SJCRH30 (cell line): ENCODE measurements at places on chromosomes 11 and 22. TPM values are rescaled to one million over a fixed set of nuclear protein-coding genes. Genes with fewer than 3 reads are reported as not detected.

Gene TRIM5
- 10.2 and 10.5 TPM in 2 replicates for total RNA-seq

Gene MS4A4A
- total RNA-seq: not detected in 2 replicates

GRCh38 chr11:130370845-130371590, 56.3 kb upstream of the ZBTB44 start:
- H3K36me3 ChIP-seq: no peaks in the 10 kb centered on the region
- H3K27me3 ChIP-seq: no peaks in the 10 kb centered on the region
- peak; percentile 6 for DNase-seq
- peaks cover 15% of the 10 kb centered on the region; the same call in 1 of the 2 replicates for H3K4me1 ChIP-seq

DNA sequence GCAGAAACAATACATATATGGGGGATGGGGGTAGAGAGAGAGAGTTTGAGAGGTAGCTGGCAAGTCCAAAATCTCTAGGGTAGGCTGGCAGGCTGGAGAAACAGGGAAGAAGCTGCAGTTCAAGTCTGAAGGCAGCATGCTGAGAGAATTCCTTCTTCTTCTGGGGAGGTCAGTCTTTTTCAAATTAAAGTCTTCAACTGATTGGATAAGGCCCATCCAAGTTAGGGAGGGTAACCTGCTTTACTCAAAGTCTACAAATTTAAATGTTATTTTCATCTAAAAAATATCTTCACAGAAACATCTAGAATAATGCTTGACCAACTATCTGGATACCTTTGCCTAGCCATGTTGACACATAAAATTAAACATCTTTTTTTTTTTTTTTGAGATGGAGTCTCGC, 2.9 kb upstream of the TREH start:
- no peak for DNase-seq
- H3K36me3 ChIP-seq: no peaks in the 10 kb centered on the region
- no peak overlapping the region for H3K4me3 ChIP-seq
- no peaks in the 10 kb centered on the region for H3K27me3 ChIP-seq
- H3K4me1 ChIP-seq: no peaks in the 10 kb centered on the region
- no peak overlapping the region for H3K27ac ChIP-seq

Gene CNTF
- total RNA-seq: 1.5 and 1.6 TPM in 2 replicates

DNA sequence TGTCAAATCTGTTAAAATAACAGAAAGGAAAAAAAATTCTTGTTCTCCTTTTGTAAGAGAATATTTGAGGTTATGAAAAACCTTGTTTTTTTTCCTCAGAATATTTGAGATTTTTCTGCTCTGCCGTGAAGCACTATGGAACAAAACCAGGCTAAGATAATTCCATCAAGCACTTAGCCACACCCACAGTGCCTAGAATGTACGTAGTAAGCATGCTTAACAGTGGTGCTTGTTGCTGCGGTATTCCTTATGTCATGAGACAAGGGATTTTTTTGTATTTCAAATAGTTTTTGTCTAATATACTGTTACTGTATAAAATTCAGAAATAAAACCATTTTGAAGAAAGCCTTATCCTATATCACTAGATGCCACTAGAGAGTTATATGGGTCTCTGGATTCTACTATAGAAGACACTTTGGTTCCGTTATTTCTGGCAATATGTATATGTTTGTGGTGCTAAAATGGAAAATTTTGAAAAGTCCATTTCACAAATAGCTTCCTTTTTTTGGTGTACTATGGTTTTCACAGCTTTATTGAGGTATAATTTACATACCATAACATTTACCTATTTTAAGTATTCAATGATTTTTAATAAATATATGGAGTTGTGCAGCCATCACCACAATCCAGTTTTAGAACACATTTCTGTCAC, 23.7 kb downstream of the PDHX start:
- peaks cover 7% of the 10 kb centered on the region; the same call in 1 of the 2 replicates for H3K36me3 ChIP-seq
- H3K4me3 ChIP-seq: no peak overlapping the region
- H3K27me3 ChIP-seq: no peaks in the 10 kb centered on the region

DNA sequence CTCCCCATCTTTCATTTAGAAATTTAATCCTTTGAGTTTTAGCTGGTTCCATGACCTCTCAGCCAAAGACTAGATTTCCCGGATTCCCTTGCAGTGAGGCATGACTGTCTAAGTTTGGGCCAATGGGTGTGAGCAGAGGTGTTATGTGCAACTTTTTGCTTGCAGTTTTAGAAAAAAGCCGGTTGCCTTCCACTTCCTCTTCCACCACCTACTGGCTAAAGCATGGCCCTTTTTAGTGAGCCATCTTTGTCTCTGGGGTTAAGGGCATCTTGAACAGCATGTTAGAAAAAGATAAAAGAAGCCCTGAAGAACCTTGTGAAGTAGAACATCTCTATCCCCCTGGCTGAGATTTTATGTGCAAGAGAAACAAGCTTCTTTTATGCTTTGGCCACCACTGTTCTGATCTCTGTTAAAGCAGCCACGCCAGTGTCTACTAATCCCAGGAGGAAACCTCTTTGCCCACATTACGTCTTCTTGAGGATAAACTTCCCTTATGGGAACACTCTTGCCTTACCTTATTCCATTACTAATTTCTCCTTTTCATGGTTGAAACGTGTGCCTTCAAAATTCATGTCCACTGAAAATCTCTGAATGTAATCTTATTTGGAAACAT, 279.9 kb downstream of the TENM4 start:
- DNase-seq: peak; percentile 25
- no peaks in the 10 kb centered on the region for H3K27me3 ChIP-seq
- no peaks in the 10 kb centered on the region for H3K4me1 ChIP-seq

DNA sequence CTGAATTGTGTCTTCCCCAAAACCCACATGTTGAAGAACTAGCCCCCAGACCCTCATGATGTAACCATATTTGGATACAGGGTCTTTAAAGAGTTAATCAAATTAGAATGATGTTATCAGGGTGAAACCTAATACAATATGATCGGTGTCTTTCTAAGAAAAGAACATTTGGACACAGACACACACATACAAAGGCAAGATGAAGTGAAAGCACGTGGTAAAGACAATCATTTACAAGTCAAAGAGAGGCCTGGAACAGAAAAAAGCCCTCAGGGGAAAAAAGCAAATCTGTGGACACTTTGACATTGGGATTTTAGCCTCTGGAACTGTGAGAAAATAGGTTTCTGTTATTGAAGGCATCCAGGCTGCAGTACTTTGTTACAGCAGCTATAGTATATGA, 733.4 kb downstream of the JRKL start:
- no peaks in the 10 kb centered on the region for H3K36me3 ChIP-seq
- DNase-seq: no peak
- no peak overlapping the region for H3K27ac ChIP-seq

- no peaks in the 10 kb centered on the region for H3K4me1 ChIP-seq
- H3K27ac ChIP-seq: no peak overlapping the region
- H3K36me3 ChIP-seq: no peaks in the 10 kb centered on the region
- no peak overlapping the region for H3K4me3 ChIP-seq
- no peak for DNase-seq
- H3K27me3 ChIP-seq: no peaks in the 10 kb centered on the region
Measured at GRCh38 chr11:22371160-22371559, 33.0 kb downstream of the SLC17A6 start.

Gene APOL5
- not detected in 2 replicates for total RNA-seq

DNA sequence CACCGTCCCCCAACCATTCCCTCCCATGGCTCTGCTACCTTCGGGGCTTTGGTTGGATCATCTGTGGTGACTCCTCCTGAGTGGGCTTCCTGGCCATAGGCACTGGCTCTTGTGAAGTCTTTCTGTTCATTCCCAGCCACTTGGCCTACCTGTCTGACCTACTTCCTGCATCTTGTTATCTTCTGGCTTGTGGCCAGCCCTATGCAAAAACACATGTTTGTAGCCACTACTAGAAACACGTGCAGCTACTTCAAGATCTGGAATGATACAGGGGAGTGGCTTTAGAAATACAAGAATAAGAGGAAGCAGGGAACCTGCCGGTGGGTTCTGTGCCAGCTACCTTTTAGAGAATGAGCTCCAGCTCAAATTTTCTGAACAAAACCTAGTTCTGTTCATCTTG, 20.9 kb downstream of the RCOR2 start:
- H3K27ac ChIP-seq: no peak overlapping the region
- no peak for DNase-seq
- no peaks in the 10 kb centered on the region for H3K4me1 ChIP-seq
- H3K27me3 ChIP-seq: no peaks in the 10 kb centered on the region
- peaks cover 35% of the 10 kb centered on the region for H3K36me3 ChIP-seq

GRCh38 chr22:30602049-30602448, 4.9 kb upstream of the TCN2 start:
- no peak overlapping the region for H3K27ac ChIP-seq
- no peaks in the 10 kb centered on the region for H3K27me3 ChIP-seq
- H3K4me1 ChIP-seq: 0 out of 2 replicates have a peak, but pooled peaks cover 5% of the 10 kb centered on the region
- H3K4me3 ChIP-seq: no peak overlapping the region
- no peaks in the 10 kb centered on the region for H3K36me3 ChIP-seq

- peaks cover 4% of the 10 kb centered on the region for H3K4me1 ChIP-seq
- no peak overlapping the region for H3K4me3 ChIP-seq
- no peak overlapping the region for H3K27ac ChIP-seq
- H3K27me3 ChIP-seq: peaks cover 11% of the 10 kb centered on the region; the same call in 1 of the 2 replicates
- no peak for DNase-seq
Measured at GRCh38 chr11:57571606-57572005, 4.1 kb upstream of the UBE2L6 start.

DNA sequence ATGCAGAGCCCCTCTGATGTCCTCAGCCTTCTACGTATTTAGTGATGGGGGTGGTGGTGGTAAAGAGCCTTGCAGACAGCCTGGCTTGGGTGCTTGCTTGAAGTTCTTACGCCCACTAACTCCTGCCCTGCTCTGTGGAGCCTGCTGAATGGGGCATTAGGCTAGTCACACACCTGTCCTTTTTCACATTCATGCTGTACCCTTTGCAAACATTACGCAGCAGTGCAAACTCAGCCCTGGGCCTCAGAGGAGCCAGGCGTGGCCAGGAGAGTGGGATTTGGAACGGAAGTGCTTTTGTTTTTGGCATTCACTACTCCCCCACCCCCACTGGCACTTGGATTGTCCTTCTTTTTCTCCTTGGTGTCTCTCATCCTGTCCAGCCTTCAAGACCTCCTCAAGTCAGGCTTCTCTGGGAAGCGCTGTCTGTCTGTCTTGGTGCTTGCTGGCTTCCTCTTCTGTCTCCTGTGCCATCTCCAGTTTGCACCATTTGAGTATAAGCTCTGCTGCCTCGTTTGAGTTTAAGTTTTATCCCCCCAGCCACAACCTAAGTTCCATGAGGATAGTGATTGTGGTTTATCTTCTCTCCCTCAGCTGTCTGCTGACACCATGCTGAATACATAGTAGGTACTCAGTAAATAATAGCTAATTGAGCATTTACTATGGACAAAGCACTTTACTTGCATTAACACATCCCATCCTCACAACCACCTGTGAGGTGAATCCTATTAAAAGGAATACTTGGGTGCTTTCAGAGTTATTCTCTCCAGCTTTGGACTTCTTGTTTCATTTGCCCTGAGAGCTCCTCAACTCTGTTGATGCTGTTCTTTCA, 26.7 kb downstream of the ZBTB16 start:
- H3K4me1 ChIP-seq: no peaks in the 10 kb centered on the region
- DNase-seq: no peak
- no peak overlapping the region for H3K27ac ChIP-seq

GRCh38 chr22:45563362-45564040, 60.8 kb downstream of the FBLN1 start:
- no peaks in the 10 kb centered on the region for H3K27me3 ChIP-seq
- no peaks in the 10 kb centered on the region for H3K4me1 ChIP-seq

- DNase-seq: no peak
- H3K27me3 ChIP-seq: no peaks in the 10 kb centered on the region
- H3K4me3 ChIP-seq: no peak overlapping the region
- H3K27ac ChIP-seq: no peak overlapping the region
- no peaks in the 10 kb centered on the region for H3K36me3 ChIP-seq
- no peaks in the 10 kb centered on the region for H3K4me1 ChIP-seq
Measured at GRCh38 chr11:122348659-122349409, 232.8 kb upstream of the BLID start.

Gene ABCC8
- total RNA-seq: not detected in 2 replicates

DNA sequence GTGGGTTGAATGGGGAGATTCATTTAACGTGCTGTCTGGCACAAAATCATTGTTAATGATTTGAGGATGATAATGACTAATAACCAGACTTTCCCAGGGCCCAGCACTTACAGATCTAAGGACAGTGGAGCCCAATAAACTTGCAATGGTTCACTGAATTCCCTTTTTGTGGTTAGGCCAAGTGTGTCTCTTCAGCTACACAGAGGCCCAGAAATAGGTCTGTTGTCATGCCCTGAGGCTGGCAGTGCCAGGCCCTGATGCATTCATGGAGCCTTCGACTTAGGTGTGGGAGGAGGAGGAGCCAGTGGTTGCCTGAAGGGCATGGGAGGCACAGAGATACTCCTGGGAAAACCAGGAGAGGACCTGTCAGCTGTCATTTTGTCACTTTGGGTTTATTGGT, 56.1 kb downstream of the KIAA1671 start:
- H3K4me1 ChIP-seq: no peaks in the 10 kb centered on the region
- no peaks in the 10 kb centered on the region for H3K36me3 ChIP-seq
- H3K4me3 ChIP-seq: no peak overlapping the region
- no peak for DNase-seq
- no peak overlapping the region for H3K27ac ChIP-seq

GRCh38 chr11:102012946-102013345, 34.3 kb upstream of the CFAP300 start:
- no peaks in the 10 kb centered on the region for H3K36me3 ChIP-seq
- H3K27ac ChIP-seq: no peak overlapping the region
- H3K27me3 ChIP-seq: no peaks in the 10 kb centered on the region
- no peak overlapping the region for H3K4me3 ChIP-seq

GRCh38 chr11:134701564-134702165, 289.6 kb upstream of the B3GAT1 start:
- H3K27ac ChIP-seq: no peak overlapping the region
- H3K4me1 ChIP-seq: no peaks in the 10 kb centered on the region
- no peaks in the 10 kb centered on the region for H3K36me3 ChIP-seq
- no peak for DNase-seq
- no peaks in the 10 kb centered on the region for H3K27me3 ChIP-seq

Gene RIN1
- 1.2 and 1.6 TPM in 2 replicates for total RNA-seq

DNA sequence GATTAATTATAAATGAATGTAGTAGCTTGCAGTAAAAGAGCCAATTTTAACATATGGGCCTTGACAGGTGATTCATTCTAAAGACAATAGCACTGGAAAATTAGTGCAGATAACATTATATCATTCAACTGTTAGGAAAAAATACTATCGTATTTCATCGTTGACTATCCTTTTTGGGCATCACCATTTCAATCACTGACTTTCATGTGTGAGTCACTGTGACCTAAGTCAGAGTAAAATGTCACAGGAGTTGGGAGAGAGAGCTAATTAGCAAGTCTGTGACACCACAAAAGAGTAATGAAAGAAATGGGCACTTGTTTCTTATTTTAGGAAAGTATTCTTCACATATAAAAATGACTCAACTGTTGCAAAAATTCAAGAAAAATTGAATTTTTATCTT, 253.8 kb upstream of the CNTN5 start:
- no peak overlapping the region for H3K4me3 ChIP-seq
- no peak for DNase-seq
- no peaks in the 10 kb centered on the region for H3K36me3 ChIP-seq
- no peaks in the 10 kb centered on the region for H3K4me1 ChIP-seq
- no peak overlapping the region for H3K27ac ChIP-seq

Gene SMTNL1
- 4.5 and 5.6 TPM in 2 replicates for total RNA-seq

GRCh38 chr22:18970176-18970947, 34.3 kb upstream of the PRODH start:
- H3K36me3 ChIP-seq: no peaks in the 10 kb centered on the region
- no peaks in the 10 kb centered on the region for H3K4me1 ChIP-seq
- no peak overlapping the region for H3K4me3 ChIP-seq
- DNase-seq: no peak
- no peaks in the 10 kb centered on the region for H3K27me3 ChIP-seq
